Stimulated activated CD4-positive, alpha-beta T cell treated with anti-CD3 and anti-CD28 coated beads, Interleukin-1b, Interleukin-23, amount 100 ng/mL, for 48 hours (primary cell): ENCODE measurements at places on chromosomes 1 and 21.

- DNase-seq = no peak
Measured at GRCh38 chr1:31734582-31735107, 29.5 kb downstream of the ADGRB2 start.

DNA sequence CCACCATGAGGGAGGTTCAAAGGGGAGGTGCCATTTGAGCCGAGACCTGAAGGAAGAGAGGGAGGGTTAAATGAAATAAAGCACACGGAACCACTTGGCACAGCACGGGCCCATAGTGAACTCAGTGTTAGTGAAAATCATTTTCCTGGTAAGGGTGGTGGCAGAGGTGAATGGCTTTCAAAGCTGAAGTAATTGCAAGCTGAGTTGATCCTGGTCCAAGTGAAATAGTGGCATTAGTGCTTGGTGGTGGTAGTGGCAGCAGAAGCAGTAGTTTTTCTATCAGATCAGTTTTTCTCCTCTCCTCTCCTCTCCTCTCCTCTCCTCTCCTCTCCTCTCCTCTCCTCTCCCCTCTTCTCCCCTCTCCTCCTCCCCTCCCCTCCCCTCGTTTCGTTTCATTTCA is 30.5 kb upstream of the SRSF10 start:
- no peak for DNase-seq

GRCh38 chr1:8004113-8004802 is 21.9 kb downstream of the ERRFI1 start:
- DNase-seq = no peak

- DNase-seq = no peak
Measured at GRCh38 chr1:152957561-152957960, 10.6 kb downstream of the SPRR5 start.

GRCh38 chr1:227223171-227223806 is 95.0 kb downstream of the CDC42BPA start:
- DNase-seq = no peak

DNA sequence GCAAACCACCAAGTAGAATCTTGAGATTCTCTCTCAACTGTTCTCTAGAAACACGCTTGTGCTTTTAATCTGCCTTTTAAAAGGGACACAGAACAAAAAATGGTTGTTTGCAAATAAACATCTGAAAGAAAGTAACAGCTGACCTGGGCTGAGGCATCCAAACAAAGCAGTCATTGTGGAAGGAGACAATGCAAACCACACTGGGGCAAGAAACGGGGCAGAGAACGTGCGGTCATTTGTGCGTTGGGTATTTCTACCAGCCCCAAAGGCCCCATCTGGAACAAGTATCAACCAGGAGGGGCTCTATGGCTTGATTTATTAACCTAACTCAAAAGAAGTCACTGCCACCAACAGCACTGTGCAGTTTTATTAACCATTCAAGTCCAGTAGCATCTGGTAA is 6.0 kb downstream of the STMN1 start:
- no peak for DNase-seq

DNA sequence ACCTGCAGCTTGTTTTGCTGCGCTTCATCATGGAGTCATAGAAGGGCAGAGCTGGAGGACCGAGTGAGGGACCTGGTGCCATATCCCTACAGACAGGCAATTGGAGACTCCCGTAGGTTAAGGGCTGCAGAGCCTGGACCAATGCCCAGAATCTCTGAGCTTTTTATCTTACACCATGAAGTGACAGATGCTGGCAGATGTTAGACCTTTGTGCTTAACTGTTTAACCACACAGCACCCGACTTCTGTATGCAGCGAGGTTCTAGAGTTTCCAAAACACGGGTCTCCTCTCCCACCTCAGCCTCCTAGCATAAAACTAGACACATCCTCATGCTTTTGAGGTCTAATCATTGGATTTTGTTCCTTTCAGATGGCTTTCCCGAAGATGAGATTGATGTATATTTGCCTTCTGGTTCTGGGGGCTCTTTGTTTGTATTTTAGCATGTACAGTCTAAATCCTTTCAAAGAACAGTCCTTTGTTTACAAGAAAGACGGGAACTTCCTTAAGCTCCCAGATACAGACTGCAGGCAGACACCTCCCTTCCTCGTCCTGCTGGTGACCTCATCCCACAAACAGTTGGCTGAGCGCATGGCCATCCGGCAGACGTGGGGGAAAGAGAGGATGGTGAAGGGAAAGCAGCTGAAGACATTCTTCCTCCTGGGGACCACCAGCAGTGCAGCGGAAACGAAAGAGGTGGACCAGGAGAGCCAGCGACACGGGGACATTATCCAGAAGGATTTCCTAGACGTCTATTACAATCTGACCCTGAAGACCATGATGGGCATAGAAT is 47.6 kb downstream of the B3GALT5 start:
- no peak for DNase-seq

DNA sequence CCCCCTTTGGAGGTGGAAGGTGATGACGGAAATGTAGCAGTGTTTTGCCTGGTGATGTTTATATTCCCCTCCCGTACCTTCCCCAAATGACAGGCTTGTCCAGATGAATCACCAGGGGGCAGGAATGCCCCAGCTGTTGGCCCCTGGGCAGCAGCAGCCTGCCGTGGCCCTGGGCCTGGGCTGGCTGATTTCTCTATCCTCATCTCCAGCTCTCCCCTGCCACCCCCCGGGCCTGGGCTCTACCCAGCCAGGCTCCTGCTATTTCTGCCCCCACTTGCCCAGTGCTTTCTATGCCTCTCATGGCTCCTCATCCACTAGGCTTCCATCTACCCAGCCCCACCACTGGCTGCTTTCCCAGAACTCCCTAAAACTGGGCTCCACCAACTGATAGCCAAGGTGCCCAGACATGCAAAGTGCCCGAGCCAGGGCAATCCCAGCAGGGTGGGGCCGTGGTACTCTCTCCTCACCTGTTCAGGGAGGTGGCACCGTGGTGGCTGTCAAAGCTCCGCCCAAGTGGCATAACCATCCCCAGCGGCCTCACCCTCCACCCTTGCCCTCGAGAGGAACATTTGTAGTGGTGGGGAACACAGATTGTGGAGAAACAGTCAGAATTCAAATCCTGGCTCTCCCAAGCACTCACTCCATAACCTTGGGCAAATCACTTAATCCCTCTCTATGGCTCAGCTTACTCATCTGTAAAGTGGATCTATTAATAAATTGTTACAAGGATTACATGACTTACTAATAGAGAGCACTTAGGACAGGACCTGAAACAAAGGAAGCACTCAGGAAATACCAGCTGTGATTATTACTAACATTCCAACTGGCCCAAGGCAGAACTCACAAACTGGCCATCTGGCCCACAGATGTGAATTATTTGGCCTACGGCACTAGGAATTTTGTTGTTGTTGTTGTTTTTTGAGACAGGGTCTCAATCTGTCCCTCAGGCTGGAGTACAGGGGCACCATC is 12.8 kb upstream of the ECE1 start:
- DNase-seq = no peak
